Retinal pigment epithelial cell (primary cell): ENCODE measurements at places on chromosomes 4 and X.

DNA sequence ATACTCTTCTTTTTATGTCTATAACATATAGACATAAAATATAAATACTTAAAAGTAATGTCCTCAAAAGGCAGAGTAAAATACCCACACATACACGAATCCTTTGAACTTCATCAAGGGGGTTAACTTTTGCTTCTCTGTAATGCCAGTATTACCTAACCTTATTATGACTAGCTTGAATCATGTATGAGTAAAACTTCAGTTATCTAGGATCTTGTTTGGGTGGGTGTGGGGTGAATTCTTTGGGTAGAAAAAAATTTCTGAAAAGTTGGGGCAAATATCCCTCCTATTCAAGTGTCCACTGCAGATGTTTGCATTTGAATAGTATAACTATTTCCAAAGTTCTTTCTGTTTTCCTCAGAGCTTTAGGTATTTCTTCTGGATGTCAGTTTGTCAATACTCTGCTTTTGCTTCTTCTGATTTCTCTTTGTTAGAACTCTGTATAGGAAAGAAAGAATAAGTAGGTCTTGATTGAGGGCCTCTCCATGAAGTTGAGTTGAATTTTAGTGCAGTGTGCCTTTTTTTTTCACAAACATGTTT, 173.8 kb downstream of the ADGRL3 start:
- DNase-seq, result peak; percentile 15

- no peak for DNase-seq
Observed at GRCh38 chrX:131739823-131740222, 195.9 kb downstream of the OR13H1 start.

GRCh38 chrX:13647709-13648212, 5.2 kb upstream of the TCEANC start:
- DNase-seq, result no peak

GRCh38 chrX:24741330-24741729, 47.6 kb downstream of the POLA1 start:
- DNase-seq, result no peak

- no peak for DNase-seq
Observed at GRCh38 chr4:6245246-6246169, 24.1 kb upstream of the WFS1 start.

GRCh38 chr4:177194906-177195305, 114.8 kb upstream of the NEIL3 start:
- no peak for DNase-seq

DNA sequence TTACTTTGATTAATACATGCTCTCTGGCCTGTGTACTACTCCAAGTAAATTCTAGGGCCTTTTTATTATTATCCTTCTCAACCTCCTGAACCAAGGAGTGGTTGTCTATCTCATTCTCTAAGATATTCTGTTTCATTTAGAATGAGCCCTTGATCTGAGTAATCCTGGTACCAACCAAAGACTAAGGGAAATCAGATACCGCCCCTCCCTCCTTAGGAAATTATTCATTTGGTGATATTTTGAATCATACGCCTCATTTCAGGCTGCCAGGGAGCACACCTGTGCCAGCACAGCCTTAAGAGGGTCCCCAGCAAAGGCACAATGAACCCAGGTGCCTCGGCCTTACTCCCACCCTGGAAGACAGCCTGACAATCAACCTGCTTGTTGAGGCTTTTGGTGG, 73.2 kb upstream of the STARD8 start:
- DNase-seq, result no peak
